ENCODE measurements at places on chromosomes 1 and 21. TPM values are rescaled to one million over a fixed set of nuclear protein-coding genes. Genes with fewer than 3 reads are reported as not detected.

GRCh38 chr1:19894218-19894617 is 12.0 kb downstream of the OTUD3 start:
- DNase-seq = no peak

DNA sequence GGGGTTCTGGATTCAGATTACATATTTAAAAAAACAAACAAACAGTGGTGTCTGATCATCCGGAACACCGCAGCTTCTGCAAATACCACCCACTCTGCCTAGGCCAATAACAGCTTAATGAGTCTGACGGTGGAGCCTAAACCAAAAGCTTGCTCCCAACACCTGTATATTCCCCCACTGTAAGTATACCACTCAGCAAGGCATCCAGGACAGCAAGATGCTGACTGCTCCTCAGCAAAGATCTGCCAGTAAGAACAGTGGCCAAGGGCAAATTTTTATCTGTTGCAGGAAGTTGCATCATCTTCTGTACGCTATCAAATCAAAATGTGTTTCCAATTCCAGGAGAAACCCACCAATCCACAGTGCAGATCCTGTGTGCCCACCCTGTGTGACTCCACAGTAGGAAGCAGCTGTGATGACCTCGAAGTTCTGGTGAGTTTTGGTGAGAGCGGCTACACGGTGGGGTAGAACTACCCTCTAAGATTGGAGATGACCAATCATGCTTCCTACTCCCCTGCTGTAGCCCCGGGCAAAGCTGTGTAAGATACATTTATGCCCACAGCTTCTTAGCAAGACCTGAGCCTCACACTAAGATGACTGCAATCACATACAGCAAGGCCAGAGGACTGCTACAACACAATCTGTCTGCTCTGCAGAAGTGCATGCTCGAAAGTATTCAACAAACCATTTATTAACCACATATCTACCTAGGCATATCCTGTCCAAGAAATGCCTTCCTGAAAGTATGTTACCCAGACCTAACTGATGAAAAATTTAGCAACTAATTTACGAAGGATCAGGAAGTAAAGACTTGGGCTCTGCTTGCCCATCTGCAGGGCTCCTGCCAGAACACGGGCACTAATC is 30.5 kb downstream of the SIPA1L2 start:
- DNase-seq = no peak

GRCh38 chr1:28243685-28244311 is 7.9 kb downstream of the ATP5IF1 start:
- peak; percentile 94 for DNase-seq

DNA sequence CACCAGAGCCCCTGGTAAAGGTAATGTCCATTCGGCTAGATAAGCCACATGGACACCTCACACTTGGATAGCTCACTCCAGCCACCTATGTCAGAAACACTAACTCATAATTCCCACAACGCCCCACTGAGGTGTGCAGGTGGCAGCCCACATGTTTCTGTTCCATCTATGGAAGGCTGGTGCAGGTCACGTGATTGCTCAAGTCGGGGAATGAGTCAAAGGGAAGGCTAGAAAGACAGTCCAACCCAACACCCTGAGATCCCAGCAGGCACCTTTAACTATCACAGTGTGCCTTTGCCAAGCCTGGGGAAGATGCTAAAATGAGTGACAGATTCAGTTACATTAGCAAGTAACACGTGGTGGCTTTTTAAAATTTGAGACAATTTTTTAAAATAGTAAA is 45.3 kb upstream of the KCNE1 start:
- DNase-seq = no peak

- peak; percentile 48 for DNase-seq
Measured at GRCh38 chr1:20194757-20195461, 8.6 kb upstream of the PLA2G2C start.

DNA sequence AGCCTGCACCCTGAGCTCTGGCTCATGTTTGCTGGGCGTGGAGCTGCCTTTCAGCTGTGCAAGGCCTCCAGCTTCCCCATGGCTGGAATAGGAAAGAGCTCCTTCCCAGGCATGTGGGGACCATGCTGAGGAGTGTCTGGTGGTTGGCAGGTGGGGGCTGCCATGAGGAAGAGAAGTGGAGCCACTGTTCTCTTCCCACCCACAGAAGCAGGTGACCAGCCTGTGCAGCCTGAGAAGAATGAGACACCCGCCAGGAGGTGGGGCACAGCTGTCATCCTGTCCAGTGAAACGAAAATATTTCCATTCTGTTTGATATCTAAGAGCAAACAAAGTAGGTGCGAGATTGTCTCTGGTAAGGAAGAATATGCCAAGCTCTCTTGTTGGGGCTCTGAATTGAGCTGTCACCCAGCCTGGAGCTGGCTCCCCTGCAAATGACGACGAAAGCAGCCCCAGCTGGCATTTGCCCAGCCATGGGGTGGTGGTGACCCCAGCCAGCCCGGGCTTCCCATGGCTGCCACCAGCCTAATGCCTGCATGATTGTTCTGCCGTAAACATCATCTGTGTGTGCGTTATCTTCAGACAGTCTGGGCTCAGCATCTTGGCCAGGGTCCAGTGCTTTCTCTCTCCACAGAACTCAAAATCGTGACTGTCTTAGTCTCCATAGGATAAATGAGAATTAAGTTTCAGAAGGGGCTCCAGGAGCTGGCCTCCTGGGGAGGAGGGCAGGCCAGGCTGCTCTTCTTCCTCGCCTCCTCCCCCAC is 429.8 kb upstream of the VAMP3 start:
- no peak for DNase-seq

- no peak for DNase-seq
Measured at GRCh38 chr1:208028526-208028925, 117.6 kb upstream of the CD34 start.

- no peak for DNase-seq
Measured at GRCh38 chr1:195804547-195804946, 803.7 kb downstream of the KCNT2 start.

DNA sequence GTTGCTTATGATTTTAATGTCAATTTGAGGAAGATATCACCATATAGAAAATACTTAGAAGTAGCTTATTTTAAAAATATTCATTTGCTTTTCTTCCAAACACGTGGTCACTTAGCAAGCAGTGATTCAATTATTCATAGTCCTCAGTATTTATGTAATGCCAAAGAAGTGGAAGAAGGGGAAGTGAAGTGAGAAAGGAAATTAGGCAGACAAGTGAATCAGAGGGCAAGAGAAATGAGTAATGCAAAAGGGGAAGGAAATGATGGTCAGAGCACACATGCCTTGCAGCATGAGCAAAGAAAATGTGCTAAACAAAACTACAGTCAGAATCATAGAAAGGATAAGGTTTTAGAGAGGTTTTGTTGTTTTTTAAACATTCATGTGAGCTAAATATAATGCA is 31.8 kb downstream of the SDCCAG8 start:
- no peak for DNase-seq

GRCh38 chr1:236734141-236734765 is 48.0 kb downstream of the ACTN2 start:
- no peak for DNase-seq

DNA sequence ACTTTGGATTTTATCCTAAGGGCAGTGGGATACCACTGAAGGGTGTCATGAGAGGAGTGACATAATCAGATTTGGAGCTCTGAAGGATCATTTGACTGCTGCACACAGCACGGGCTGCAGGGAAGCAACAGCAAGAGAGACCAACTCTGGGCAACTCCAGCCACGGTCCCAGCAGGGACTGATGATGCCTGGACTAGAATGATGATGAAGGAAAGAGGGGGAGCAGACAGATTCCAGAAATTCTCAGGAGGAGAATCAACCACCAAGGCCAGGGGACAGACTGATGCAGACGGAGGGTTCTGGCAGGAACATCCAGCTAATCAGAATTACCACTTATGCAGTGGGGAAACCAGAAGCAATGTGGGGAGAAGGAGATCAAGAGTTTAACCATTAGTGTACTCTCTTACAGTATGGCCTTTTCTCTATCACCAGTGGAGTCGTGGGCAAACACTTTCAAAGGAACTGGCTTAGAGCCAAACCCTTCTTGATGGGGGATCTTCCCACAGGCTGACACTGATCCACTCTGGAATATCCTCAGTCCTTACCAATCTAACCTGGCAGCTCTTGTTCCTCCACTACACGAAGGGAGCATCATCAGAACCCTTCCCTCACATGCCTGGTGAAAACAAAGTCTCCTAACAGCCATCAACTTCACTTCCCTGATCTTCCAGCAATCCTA is 3.3 kb downstream of the URB1 start:
- DNase-seq = no peak

Gene PRPF38B
- 75.7 TPM for polyA plus RNA-seq

Gene SEMA6C
- polyA plus RNA-seq = 23.4 TPM

Gene SH2D2A
- polyA plus RNA-seq = 5.3 TPM

Gene PGLYRP3
- polyA plus RNA-seq = not detected
